CD8-positive, alpha-beta memory T cell (primary cell): ENCODE measurements at places on chromosomes 1 and 21. TPM values are rescaled to one million over a fixed set of nuclear protein-coding genes. Genes with fewer than 3 reads are reported as not detected.

The FALEC gene
- not detected for polyA plus RNA-seq

The SYPL2 gene
- 0.07 TPM for polyA plus RNA-seq

The RORC gene
- polyA plus RNA-seq = 46.4 TPM

The HES4 gene
- not detected for polyA plus RNA-seq

The CYP4Z1 gene
- polyA plus RNA-seq = not detected

The LAD1 gene
- not detected for polyA plus RNA-seq

The DMAP1 gene
- 45.5 TPM for polyA plus RNA-seq

The RAD54L gene
- 0.39 TPM for polyA plus RNA-seq

The DIO1 gene
- not detected for polyA plus RNA-seq

The GJA5 gene
- polyA plus RNA-seq = not detected

The LCE6A gene
- polyA plus RNA-seq = not detected

The HSD3B2 gene
- not detected for polyA plus RNA-seq

The LYPD8 gene
- polyA plus RNA-seq = not detected

The LIN28A gene
- not detected for polyA plus RNA-seq

The TAS1R3 gene
- polyA plus RNA-seq = 0.28 TPM

The CELA3A gene
- polyA plus RNA-seq = not detected

The ARHGAP30 gene
- 213 TPM for polyA plus RNA-seq

The S100A7A gene
- polyA plus RNA-seq = not detected

The CCDC190 gene
- polyA plus RNA-seq = not detected

The GNG12 gene
- polyA plus RNA-seq = not detected

The SDCCAG8 gene
- polyA plus RNA-seq = 22.3 TPM

The FMO1 gene
- polyA plus RNA-seq = not detected
